ENCODE measurements at places on chromosomes 3 and 15.

DNA sequence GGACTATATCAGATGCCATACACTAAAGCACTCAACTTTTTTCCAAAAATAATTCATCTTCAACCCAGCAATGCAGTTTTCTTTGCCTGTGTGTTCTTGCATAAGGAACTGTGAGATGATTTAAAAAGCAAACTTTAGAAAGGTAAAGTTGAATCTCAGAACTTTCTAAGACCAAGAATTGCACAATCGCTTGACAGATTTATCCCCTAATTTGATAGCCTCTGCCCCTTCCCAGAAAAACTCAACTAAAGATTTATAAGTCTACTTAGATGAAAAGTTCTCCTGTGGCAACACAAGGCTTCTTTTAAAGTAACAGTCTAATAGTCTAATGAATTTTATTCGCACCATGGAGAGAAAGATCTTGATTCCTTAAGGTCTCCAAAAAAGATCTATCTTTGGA, 259.3 kb downstream of the MAGI1 start:
- DNase-seq, result no peak

GRCh38 chr15:37806808-37807207, 127.6 kb upstream of the TMCO5A start:
- DNase-seq, result no peak

DNA sequence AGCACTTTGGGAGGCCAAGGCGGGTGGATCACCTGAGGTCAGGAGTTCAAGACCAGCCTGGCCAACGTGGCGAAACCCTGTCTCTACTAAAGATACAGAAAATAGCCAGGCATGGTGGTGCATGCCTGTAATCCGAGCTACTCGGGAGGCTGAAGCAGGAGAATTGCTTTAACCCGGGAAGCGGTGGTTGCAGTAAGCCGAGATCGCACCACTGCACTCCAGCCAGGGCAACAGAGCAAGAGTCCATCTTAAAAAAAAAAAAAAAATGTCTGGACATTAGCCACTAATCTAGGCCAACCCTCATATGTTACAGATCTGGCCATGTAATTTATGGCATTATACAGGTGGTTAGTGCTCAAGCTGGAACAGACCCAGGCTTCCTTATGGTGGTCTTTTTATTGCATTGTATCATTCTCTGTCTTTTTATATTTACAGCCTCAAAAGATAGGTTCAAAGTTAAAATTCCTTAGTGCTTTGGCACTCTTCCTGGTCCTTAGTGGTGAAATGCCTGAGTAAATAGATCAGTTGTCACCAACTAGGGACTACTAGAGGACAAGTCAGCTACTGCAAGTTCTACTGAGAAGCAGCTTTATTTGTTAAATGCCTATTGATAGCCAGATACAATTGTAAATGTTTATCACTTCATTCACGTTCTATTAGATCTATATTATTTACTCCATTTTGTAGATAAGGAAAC, 16.0 kb downstream of the STARD9 start:
- DNase-seq, result no peak

GRCh38 chr3:4745235-4745610, 234.0 kb upstream of the BHLHE40 start:
- DNase-seq, result no peak

GRCh38 chr3:127915115-127915936, at the start of gene KBTBD12:
Gene KBTBD12 (plus strand): TSS chr3:127915232. CDS start chr3:127923062, 7,830 bp downstream.
- DNase-seq, result peak; percentile 36

- DNase-seq, result no peak
Measured at GRCh38 chr3:125220183-125220582, 7.6 kb upstream of the SLC12A8 start.

GRCh38 chr3:30474371-30474770, 132.0 kb upstream of the TGFBR2 start:
- no peak for DNase-seq
